ENCODE measurements at places on chromosomes 3 and 15.
A peak's percentile ranks its signal among the peaks of the same experiment; 100 is the strongest.

DNA sequence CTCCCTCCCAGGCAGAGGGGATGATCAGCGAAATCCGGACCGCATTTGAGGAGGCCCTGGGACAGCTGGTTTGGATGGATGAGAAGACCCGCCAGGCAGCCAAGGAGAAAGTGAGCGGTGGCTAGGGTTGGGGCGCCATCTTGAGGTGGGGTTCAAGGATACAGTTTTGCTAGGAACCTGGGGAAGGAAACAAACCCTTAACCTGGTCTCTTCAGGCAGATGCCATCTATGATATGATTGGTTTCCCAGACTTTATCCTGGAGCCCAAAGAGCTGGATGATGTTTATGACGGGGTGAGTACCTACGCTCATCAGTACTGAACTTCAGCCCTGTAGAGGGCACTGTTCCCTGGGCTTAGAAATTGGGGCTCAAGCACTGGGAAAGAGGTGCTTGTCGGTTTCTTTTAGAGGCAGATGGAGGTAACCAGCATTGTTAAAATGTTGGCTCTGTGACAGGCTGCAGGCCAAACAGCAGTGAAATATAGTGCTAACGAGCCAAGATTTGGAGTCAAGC, 9.6 kb upstream of the PSMD2 start:
- DNase-seq = peak; percentile 53

DNA sequence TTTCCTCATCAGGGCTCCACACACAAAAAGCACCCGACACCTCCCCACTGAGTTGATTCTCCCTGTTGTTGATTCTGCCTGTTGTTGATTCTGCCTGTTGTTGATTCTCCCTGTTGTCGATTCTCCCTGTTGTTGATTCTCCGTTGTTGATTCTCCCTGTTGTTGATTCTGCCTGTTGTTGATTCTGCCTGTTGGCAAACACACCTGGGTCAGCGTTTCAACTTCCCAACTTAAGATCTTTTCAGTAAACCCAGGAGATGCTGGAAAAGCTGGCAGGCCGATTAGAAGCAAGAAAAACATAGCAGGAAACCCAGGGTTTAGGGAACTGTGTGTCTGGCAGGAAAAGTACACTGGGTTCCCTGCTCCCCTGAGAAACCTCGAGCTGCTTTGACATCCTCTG, 47.9 kb downstream of the TNK2 start:
- no peak for DNase-seq

- no peak for DNase-seq
These were observed 27.8 kb downstream of the GAP43 start for GRCh38 chr3:115651087-115651486.

DNA sequence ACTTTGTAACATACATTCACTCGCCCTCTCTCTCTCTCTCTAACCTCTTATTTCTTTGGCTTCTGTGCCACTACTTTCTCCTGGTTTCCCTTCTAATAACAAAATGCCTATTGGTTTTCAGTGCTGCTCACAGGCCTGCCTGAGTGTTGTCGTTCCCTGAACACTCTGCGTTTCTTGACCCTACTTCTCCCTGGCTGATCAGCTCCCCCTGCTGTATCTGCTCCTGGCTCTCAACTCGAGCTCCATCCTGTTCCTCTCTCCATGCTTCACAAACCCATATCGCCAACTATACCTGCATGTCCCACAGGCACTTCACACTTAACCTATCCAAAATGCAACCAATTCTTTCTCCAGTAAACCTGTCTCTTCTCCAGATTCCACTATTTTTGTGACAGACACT, 111.4 kb downstream of the OPA1 start:
- no peak for DNase-seq

GRCh38 chr3:71805199-71805598, 20.3 kb upstream of the PROK2 start:
- DNase-seq = no peak

DNA sequence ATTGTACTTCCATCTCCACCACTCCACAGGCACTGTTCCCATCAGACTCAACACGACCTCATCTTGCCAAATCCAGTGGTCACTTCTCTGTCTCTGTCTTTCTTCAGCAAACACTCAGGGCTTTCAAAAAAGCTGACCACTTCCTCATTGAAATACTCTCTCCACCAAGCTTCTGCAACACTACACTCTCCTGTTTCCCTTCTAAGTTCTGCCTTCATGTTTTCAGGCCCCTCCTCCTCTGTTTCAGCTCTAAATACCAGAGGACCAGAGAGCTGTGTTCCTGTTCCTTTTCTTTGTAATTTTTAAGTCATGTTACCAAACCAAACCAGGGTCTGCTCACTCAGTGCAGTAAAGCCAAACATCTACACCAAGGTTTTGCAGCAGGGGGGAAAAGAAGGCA, 33.8 kb upstream of the ACP3 start:
- DNase-seq = no peak

- no peak for DNase-seq
These were observed 19.7 kb downstream of the RCN2 start for GRCh38 chr15:76951220-76951619.

GRCh38 chr15:93332168-93332553, 243.2 kb upstream of the RGMA start:
- no peak for DNase-seq

GRCh38 chr3:79820089-79820488, 52.3 kb upstream of the ROBO1 start:
- DNase-seq = no peak

GRCh38 chr3:25594007-25594502, 70.7 kb downstream of the TOP2B start:
- peak; percentile 88 for DNase-seq

- no peak for DNase-seq
These were observed 134.3 kb upstream of the IQSEC1 start for GRCh38 chr3:13207578-13207922.

DNA sequence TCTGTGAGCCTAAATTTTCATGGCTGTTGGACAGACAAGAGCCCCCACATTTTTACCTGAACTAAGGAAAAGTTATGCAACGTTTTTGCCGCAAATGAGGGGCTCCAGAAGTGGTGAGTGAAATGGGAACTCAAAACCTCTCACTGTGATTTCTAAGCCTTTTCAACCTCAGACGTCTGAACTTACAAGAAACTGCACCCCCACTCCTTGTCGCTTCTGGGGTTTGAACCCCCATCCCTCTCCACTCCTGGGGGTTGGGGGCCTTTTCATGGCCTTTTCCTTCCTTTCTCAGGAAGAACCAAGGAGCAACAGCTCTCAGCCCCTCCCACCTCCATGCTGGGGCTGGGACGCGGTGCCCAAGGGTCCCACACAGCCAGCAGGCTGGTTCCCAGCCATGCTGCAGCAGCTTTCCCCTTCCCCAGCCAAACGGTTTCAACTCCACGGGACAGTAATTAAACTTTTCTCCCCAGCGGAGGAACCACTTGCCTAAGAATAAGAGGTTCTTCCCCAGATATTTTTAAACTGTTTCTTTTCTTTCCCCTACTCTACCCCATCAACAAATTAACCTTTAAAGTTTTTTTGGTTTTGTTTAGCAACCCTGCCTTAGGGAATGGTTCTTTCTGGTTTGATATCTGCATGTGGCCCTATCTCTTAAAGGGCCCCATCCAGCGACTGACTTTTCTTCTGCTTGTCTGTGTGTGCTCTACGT, 387.6 kb upstream of the CBLB start:
- no peak for DNase-seq

- DNase-seq = no peak
These were observed 2.3 kb upstream of the GMPPB start for GRCh38 chr3:49725906-49726681.

All from fibroblast of skin of scalp (primary cell).